Stimulated activated CD8-positive, alpha-beta memory T cell treated with anti-CD3 and anti-CD28 coated beads, Interleukin-7, amount 100 ng/mL, for 48 hours (primary cell): ENCODE measurements at places on chromosomes 16 and 17.

- no peak for DNase-seq
Observed at GRCh38 chr16:79336437-79337229, 263.9 kb downstream of the MAF start.

DNA sequence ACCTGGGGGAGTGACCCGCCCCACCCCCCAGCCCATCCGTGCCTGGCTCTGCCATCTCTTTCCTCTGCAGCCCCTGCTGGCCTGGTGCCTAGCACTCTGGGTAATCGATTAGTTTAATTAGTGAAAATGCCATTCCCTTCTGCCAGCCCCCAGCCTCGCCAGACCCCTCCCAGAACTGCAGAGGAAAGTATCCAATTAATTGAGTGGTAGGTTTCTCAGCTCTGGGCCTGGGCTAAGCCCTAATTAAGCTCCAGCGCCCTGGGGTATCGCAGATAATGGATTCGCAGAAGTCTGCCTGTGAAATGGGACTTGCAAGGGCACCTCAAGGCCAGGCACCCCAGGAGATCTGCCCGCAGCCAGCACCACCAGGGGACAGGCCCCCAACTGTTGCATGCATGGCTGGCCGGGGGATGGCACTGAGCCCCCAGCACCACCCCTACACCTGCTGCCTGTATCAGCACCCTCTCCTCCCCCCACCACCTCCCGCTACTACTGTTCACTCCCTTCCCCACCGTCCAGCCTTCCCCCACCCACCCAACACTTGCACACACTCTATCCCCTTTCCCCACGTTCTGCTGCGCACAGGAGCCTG lies 19.7 kb upstream of the SPPL2C start:
- DNase-seq: no peak

DNA sequence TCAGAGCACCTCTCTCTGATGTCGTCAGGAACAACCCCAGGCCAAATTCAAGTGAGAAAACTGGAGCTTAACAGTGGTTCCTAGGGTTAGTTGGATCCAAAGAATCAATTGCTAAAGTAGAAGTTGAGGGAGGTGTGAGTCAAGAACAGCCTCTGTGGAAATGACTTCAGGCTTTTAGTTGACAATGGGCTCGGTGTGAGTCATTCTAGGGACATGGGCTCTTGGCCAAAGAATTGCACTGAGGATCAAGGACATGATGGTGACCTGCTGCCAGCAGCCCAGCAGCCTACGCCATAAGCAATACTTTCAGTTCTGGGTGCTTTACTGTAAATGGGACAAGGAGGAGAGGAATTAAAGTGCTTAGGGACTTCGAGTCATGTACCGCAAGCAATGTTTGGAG lies 32.1 kb upstream of the SMURF2 start:
- DNase-seq: no peak

GRCh38 chr17:74296548-74296936 lies 22.5 kb downstream of the DNAI2 start:
- no peak for DNase-seq

GRCh38 chr16:88857728-88858339 lies 907 bp downstream of the TRAPPC2L start:
- peak; percentile 65 for DNase-seq

- no peak for DNase-seq
Observed at GRCh38 chr16:2388875-2389433, 40.3 kb upstream of the CCNF start.

DNA sequence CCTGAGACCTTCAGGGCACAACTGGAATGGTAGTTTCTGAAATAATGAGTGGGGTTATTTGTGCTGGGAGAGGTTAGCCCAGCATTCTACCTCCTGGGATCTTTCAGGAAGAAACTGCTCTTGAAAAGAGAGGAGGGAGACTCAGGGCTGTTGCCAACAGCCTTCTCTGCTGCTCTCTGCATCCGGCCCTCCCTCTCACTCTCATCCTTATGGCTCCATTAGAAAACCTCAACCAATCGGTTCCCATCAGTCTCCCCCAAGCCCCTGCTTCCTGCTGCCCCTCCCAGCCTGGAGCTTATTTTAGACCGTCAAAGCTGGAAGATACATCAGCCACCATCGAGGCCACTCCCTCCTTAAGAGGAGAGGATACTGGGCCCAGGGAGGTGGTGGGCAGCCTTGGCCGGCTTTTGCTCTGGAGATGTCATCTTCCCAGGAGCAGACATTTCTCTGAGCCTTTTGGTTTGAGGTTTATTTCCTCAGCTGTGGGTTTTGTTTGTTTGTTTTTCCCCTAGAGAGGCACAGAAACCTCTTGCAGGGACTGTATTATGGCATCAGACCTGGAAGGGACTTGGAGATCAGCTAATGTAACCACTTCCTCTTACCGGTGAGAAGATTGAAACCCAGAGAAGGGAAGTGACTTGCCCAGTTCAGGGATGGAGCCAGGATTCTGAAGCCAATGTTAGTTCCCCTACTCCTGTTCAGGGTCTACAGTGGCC lies 2.7 kb downstream of the MPRIP start:
- DNase-seq: no peak

- no peak for DNase-seq
Observed at GRCh38 chr16:23317751-23318150, 15.6 kb downstream of the SCNN1B start.

- no peak for DNase-seq
Observed at GRCh38 chr17:39008633-39009032, 41.4 kb upstream of the FBXO47 start.

GRCh38 chr17:45310380-45311324 lies 6.2 kb downstream of the MAP3K14 start:
- DNase-seq: no peak

DNA sequence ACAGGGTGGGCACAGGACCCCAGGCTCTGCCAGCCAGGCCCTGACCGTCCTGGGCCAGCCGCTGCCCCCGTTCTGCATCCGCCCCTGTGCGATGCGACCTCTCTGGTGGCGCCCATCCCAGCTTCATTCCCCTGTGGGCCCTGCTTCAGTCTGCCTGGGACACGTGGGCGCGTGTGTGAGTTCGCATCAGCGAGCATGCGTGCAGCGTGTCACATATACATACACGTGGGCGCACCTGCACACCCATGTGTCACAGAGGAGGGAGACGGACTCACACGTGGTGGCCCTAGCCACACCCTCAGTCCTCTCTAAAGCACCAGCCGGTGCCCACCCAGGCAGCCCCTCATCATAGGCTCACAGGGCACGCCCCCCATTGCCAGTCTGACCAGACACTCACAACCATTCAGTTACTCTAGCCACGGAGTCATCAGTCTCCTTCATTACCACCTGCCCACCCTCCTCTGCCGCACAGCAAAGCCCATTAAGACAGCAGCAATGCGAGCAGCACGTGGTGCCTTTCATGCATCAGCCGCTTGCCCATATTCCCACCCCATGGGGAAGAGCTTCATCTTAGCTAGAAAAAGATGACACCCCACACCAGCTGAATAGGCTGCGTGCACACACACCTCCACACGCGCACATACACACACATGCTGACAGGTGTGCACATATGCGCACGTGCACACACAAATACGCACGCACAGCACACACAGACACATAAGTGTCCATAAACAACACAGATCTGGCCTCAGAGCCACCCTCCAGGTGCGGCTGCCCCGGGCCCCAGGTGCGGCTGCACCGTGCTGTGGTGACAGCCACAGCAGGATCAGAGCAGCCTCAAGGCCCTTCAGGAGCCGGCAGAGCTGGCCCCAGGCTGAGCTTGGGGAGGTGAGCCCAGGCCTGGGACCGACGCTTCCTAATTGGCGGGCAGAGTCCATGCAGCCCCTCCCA lies 9.5 kb upstream of the CDH15 start:
- no peak for DNase-seq
